ENCODE measurements at places on chromosomes 2 and 18. TPM values are rescaled to one million over a fixed set of nuclear protein-coding genes. Genes with fewer than 3 reads are reported as not detected.

GRCh38 chr2:237742614-237743013, 56.0 kb upstream of the RBM44 start:
- DNase-seq, result no peak

GRCh38 chr2:169509955-169510354, 453 bp downstream of the KLHL41 start:
- no peak for DNase-seq

DNA sequence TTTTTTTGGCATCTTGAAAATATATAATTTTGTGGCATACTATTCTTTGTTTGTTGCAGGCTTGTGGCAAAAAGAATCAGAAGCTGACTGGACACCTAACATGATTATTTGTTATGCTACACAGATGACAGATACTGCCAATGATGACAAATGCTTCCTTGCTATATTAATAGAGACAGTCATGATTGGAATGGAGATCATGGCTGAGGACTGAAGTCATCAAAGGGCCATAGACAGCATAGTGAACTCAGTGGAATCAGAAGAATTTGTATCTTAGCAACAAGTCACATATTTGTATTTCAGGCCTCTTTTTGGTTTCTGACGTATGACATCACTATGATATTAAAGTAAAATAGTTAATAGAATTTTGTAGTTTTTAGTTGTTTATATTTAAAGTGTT, 1003.8 kb upstream of the DDX18 start:
- DNase-seq, result peak; percentile 2

GRCh38 chr2:37826611-37827010, 98.5 kb upstream of the RMDN2 start:
- DNase-seq, result no peak

DNA sequence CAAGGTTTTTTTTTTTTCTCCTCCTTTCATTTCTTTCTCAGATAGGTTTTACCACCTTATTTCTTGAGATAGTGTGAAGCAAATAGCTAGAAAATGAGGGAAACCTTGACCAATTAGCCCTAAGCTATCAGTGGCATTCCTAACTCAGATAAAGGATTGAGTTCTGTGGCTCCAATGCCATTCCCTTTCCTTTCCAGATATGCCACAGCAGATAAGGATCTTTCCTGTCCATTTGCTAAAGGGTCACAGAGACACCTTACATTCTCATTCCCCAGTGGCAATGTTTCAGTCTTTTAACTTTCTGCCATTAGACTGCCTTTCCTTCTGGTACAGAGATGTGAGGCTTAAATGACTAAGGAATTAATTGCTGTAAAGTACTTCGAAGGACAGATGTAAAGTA, 81.7 kb downstream of the MGAT5 start:
- no peak for DNase-seq

DNA sequence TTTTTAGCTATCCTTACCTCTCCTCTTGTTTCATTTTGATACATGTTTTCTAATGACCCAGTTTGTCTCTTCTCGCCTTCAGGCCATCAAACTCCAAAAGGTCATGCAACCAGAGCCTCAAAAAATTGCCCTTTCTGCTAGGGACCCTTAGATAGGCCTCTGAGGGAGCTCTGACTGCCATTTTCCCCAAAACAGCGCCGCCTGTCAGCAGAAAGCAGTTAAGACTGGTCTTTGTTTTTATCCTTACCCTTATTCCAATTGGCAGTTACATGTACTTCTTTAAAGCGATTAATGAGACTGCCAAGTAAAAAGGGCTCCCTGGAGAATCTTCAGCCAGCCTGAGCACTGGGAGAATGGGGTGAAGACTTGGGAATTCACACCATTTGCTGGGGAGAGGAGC, 55.1 kb upstream of the RIT2 start:
- DNase-seq, result no peak

Gene SLC19A3
- total RNA-seq, result 6.7 TPM

Gene VWA3B
- total RNA-seq, result 6.7 TPM

Gene POMC
- 0.72 TPM for total RNA-seq

Gene CHRNG
- total RNA-seq, result not detected

Gene PAX3
- 4.6 TPM for total RNA-seq

Gene PASK
- 3.1 TPM for total RNA-seq

Gene MYOM1
- total RNA-seq, result 42.6 TPM

Gene TMEM247
- not detected for total RNA-seq

Measured in umbilical cord (tissue), 2 donors.